ENCODE measurements at places on chromosomes 12 and 14. TPM values are rescaled to one million over a fixed set of nuclear protein-coding genes. Genes with fewer than 3 reads are reported as not detected.

DNA sequence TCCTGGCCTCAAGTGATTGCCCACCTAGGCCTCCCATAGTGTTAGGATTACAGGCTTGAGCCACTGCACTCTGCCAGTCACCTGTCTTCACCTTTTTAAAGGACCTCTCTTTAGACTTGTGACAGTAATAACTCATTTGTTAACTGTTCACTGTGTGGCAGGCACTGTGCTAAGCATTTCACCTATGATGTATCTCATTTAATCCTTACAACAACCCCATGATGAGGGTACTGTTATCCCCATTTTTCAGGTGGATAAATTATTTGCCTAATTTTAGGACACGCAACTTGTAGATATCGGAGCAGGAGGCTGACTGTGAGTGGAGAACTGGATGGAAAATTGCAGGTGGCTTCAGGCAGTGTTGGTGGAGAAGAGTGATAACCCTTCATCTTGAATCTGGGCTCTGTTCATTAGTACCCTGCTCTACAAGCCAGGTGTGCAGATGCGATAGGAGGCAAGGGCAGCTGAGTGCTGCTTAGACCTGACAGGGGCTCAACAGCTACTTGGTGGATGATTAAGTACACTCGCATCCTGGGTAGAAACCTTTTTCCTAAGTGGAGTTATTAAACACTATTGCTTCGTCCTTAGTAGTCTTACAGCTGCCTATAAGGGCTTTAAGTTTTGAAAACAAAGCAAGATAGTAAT is 2.7 kb downstream of the TCTN1 start:
- no peak overlapping the region for H3K27ac ChIP-seq
- H3K4me3 ChIP-seq: no peak overlapping the region
- peaks cover 7% of the 10 kb centered on the region for H3K4me1 ChIP-seq
- H3K27me3 ChIP-seq: no peaks in the 10 kb centered on the region
- DNase-seq: no peak

DNA sequence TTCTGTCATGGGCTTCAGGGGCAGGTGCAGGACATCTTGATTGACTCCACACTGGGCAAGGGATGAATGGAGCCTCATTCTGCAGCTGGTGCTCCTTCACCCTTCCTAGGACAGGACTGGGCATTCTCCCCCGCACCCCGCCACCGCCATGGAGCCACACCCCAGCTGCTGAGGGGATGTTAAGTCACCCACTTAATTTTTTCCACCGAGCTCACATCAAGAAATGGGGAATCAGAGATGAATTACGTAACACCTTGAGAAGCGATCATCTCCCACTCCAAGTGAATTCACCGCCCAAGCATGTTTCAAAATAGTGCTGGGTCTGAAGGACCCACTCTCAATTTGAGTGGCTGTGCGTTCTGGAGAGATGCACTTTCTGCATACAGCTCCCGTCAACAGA is 94.2 kb downstream of the EML1 start:
- H3K4me3 ChIP-seq: no peak overlapping the region
- H3K4me1 ChIP-seq: no peaks in the 10 kb centered on the region
- H3K27ac ChIP-seq: no peak overlapping the region
- no peak for DNase-seq

The GPRC5D gene
- total RNA-seq: not detected

GRCh38 chr12:75862692-75863471 is 168.7 kb downstream of the PHLDA1 start:
- no peaks in the 10 kb centered on the region for H3K27me3 ChIP-seq
- no peak overlapping the region for H3K27ac ChIP-seq
- H3K36me3 ChIP-seq: no peaks in the 10 kb centered on the region

DNA sequence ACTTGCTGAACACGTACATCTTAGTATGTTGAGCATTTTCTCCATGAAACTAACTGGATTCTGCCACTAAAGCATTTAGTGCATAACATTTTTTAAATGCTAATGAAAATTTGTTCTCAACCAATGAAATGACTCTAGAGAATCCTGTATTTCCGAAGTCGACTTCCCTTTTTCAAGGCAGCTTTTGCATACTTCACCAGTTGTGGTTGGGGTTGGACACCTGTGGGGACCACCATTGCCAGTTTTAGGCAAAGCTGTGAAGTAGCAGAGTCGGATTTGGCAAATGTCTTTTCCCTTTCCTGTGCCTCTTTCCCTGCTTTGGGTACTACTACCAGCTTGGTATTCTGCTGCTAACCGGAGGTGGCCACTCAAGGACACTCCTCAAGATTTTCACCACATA is 349.2 kb downstream of the BCAT1 start:
- H3K27me3 ChIP-seq: no peaks in the 10 kb centered on the region
- DNase-seq: no peak
- no peaks in the 10 kb centered on the region for H3K36me3 ChIP-seq

DNA sequence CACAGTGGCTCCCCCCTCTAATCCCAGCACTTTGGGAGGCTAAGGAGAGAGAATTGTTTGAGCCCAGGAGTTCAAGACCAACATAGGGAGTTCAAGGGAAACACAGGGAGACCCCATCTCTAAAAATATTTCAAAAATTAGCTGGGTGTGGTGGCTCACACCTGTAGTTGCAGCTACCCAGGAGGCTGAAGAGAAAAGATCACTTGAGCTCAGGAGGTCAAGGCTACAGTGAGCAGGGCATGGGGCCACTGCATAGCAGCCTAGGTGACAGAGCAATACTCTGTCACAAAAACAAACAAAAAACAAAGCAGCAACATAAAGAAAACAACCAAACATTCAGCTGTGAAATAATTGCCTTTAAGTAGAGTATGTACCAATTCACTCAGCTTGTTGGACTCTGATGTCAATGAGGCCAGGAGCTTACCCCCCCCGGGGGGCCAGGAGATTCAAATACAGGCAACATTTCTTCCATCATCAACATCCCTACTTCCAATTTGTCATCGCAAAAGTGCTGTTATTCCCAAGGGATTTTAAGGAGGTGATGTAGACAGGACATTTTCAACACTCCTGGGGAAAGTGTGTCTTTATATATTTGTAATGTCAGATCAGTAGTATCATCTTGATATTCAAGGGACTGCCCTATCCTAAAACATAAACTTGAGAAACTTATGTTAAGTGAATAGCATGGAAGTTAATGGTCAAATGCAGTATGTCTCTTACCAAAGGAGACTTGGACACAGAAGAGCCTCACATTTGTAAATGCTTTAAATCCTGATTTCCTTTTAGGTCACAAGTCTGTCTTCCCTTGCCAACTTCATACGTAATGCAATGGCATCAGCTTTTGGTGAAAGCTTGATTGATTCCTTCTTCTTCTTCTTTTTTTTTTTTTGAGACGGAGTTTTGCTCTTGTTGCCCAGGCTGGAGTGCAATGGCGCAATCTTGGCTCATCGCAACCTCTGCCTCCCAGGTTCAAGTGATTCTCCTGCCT is 40.6 kb upstream of the AEBP2 start:
- no peaks in the 10 kb centered on the region for H3K36me3 ChIP-seq
- no peak for DNase-seq
- H3K27ac ChIP-seq: no peak overlapping the region
- H3K4me1 ChIP-seq: peaks cover 7% of the 10 kb centered on the region

GRCh38 chr14:91985008-91985407 is 37.5 kb upstream of the FBLN5 start:
- DNase-seq: no peak
- peak overlapping the region; percentile 19 for H3K27ac ChIP-seq
- peaks cover 39% of the 10 kb centered on the region for H3K4me1 ChIP-seq
- H3K27me3 ChIP-seq: no peaks in the 10 kb centered on the region

- peaks cover 13% of the 10 kb centered on the region for H3K36me3 ChIP-seq
- H3K4me1 ChIP-seq: peaks cover 18% of the 10 kb centered on the region
- no peak overlapping the region for H3K27ac ChIP-seq
- H3K27me3 ChIP-seq: no peaks in the 10 kb centered on the region
These were observed 343.7 kb downstream of the CACNA1C start for GRCh38 chr12:2396448-2396871.

The NANOG gene
- 0.50 TPM for total RNA-seq

- H3K27me3 ChIP-seq: no peaks in the 10 kb centered on the region
- H3K4me3 ChIP-seq: no peak overlapping the region
- DNase-seq: no peak
- peaks cover 2% of the 10 kb centered on the region for H3K36me3 ChIP-seq
- peaks cover 28% of the 10 kb centered on the region for H3K4me1 ChIP-seq
These were observed 157.5 kb downstream of the TMTC3 start for GRCh38 chr12:88299567-88300101.

- peak overlapping the region; percentile 90 for H3K27ac ChIP-seq
- peaks cover 79% of the 10 kb centered on the region for H3K4me1 ChIP-seq
- DNase-seq: no peak
- H3K36me3 ChIP-seq: peaks cover 11% of the 10 kb centered on the region
- H3K4me3 ChIP-seq: no peak overlapping the region
These were observed 32.0 kb upstream of the SELPLG start for GRCh38 chr12:108665608-108666202.

The PEX5 gene
- total RNA-seq: 31.1 TPM

DNA sequence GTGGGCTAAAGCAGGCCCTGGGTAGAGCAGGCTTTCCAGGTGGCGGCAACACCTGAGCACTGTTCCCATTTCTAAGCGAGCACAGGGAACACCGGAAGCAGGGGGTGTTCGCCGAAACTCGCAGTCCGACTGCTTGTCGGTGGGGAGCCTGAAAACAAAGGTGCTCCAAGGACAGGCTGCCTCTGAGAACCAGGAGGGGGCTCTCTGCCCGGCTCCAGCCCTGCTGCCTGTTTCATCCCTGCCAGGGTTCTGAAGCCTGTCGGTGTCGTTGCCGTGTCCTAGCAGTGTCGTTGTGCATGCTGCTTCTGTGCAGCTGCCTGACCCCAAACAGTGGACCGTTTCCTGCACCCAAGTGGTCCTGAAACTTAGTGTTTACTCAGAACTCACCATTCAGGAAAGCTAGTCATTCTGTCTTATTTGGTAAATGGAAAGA is 21.8 kb downstream of the CCNK start:
- DNase-seq: no peak
- H3K27ac ChIP-seq: no peak overlapping the region
- H3K4me1 ChIP-seq: no peaks in the 10 kb centered on the region
- no peaks in the 10 kb centered on the region for H3K27me3 ChIP-seq

GRCh38 chr12:16266085-16266484 is 11.4 kb downstream of the SLC15A5 start:
- H3K27ac ChIP-seq: no peak overlapping the region
- no peak overlapping the region for H3K4me3 ChIP-seq
- peaks cover 2% of the 10 kb centered on the region for H3K27me3 ChIP-seq
- H3K36me3 ChIP-seq: no peaks in the 10 kb centered on the region
- DNase-seq: no peak

- no peak overlapping the region for H3K27ac ChIP-seq
- H3K4me3 ChIP-seq: no peak overlapping the region
- H3K36me3 ChIP-seq: no peaks in the 10 kb centered on the region
- no peak for DNase-seq
- H3K4me1 ChIP-seq: no peaks in the 10 kb centered on the region
These were observed 56.2 kb downstream of the SVOP start for GRCh38 chr12:108964371-108965352.

DNA sequence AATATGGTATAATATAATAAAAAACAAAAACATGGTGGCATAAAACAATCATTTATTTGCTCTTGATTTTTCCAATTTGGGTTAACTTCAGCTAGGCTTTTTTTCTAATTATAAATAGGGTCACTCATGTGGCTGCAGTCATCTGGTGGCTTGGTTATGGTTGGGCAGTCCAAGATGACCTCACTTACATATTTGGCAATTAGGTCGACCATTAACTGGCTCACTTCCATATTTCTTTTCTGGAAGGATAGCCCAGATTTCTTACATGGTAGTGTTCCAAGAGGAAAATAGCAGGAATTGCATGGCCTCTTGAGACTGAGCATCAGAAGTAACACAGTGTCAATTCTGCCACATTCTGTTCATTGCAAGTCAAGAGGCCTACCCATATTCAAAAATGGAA is 153.4 kb downstream of the FUT8 start:
- no peaks in the 10 kb centered on the region for H3K4me1 ChIP-seq
- H3K27me3 ChIP-seq: no peaks in the 10 kb centered on the region
- no peak overlapping the region for H3K27ac ChIP-seq
- H3K36me3 ChIP-seq: peaks cover 4% of the 10 kb centered on the region
- no peak overlapping the region for H3K4me3 ChIP-seq
- no peak for DNase-seq

DNA sequence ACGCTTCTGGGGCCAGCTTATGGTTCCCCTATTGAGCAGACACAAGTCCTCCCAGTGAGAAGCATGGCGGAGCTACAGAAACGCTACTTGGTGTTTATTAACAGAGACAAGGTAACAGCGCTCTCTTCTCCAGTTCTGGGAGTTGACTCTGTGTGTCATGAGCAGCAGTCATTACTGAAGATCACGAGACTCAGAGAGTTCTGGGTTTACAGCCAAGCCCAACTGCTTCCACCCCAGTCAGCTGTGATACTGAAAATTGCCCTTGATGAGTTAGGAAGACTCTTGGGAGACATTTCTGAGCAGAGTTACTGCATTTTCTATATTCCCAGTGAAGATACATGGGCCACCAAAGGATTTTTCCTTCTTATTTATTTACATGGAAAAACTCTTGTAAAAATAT is 48.6 kb downstream of the CFAP251 start:
- peaks cover 2% of the 10 kb centered on the region for H3K4me1 ChIP-seq
- peaks cover 12% of the 10 kb centered on the region for H3K36me3 ChIP-seq
- H3K27ac ChIP-seq: no peak overlapping the region
- no peak for DNase-seq
- H3K27me3 ChIP-seq: no peaks in the 10 kb centered on the region

GRCh38 chr12:47343684-47344567 is 264.2 kb upstream of the AMIGO2 start:
- H3K27me3 ChIP-seq: peaks cover 12% of the 10 kb centered on the region
- no peaks in the 10 kb centered on the region for H3K4me1 ChIP-seq
- no peak overlapping the region for H3K27ac ChIP-seq
- DNase-seq: no peak

- peaks cover 28% of the 10 kb centered on the region for H3K36me3 ChIP-seq
- peaks cover 58% of the 10 kb centered on the region for H3K4me1 ChIP-seq
- no peak for DNase-seq
- no peaks in the 10 kb centered on the region for H3K27me3 ChIP-seq
These were observed 214.2 kb downstream of the PPM1H start for GRCh38 chr12:62720661-62721330.

DNA sequence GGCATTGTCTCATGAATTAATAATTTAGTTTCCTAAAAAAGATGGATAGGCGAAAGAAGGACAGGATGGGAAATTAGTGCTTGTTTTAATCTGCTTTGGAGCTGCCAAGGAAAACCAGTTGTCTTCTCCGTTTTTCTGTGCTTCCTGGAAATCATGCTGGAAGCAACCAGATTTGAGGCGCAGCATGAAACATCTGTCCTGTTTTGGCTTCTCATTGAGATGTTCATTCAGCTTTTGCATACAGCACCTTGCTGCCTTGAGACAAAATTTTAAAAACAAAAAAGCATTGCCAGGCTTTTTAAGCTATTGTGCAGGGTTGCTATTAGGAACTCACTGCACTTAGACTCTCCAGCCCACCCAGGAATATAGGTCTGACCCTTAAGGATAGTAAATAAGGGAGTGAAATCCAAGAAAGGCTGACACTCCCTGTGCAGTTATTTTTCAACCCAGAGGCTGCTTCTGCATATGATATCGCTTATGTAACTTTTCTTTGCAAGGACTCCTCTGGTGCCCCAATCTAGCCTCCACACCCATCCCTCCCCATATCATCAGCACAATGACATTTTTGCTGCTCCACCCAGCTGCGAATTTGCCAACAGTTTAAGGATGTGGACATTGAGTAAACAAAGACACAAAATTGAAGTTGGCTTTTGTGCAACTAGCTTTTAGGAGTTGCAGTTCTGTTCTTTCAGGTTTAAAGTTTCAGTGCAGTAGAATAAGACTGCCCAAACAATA is 46.9 kb upstream of the MDM1 start:
- H3K4me1 ChIP-seq: peaks cover 15% of the 10 kb centered on the region
- no peak overlapping the region for H3K4me3 ChIP-seq
- peaks cover 4% of the 10 kb centered on the region for H3K27me3 ChIP-seq
- no peaks in the 10 kb centered on the region for H3K36me3 ChIP-seq
- DNase-seq: no peak
- H3K27ac ChIP-seq: no peak overlapping the region

Measured in osteocyte (in vitro differentiated cells).